NCI-H1436 treated with DMSO at 0.1 percent for 48 hours (cell line): ENCODE measurements at places on chromosomes 12 and 14.

DNA sequence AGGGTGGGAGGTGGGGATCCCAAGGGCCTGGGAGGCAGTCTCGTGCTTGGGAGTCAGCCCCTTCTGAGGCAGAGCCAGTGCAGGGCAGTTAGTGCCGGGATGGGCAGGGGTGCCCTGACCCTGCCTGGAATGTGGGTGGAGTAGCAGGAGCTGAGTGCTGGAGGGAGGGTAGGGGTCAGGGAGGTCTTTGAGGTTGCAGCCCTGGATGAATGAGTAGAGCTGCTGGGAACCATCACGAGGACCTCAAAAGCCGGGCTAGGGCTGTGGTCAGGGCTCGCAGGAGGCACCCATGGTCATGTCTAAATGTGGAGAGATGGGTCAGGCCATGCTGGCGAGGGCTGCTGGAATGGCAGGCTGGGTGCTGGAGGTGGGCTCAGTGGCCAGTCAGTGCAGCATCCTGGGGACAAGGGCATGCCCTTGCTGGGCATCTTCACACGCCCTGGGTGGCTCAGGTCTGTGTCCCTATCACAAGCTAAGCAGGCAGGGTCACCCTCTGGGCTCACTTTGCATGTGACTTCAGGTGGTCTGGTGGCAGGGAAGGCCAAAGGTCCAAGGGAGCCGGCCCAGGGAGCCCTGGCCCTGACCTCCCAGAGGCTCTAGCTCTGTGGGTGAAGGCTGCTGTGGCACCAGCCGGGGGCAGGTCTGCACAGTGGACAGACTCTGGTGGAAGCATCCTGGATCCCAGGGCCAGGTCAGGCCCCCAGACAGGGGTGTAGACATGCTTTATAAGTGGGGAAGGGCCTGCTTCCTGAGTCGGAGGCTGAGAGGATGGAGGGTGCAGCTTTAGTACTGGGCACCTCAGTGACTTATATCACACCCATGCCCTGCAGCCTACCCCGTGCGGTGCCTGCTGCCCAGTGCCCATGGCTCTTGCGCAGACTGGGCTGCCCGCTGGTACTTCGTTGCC, 24.5 kb downstream of the PAPLN start:
- DNase-seq: no peak

- no peak for DNase-seq
Measured at GRCh38 chr12:25416516-25416915, 136.6 kb downstream of the LMNTD1 start.

GRCh38 chr14:29240066-29240465, 473.5 kb downstream of the FOXG1 start:
- DNase-seq: no peak

DNA sequence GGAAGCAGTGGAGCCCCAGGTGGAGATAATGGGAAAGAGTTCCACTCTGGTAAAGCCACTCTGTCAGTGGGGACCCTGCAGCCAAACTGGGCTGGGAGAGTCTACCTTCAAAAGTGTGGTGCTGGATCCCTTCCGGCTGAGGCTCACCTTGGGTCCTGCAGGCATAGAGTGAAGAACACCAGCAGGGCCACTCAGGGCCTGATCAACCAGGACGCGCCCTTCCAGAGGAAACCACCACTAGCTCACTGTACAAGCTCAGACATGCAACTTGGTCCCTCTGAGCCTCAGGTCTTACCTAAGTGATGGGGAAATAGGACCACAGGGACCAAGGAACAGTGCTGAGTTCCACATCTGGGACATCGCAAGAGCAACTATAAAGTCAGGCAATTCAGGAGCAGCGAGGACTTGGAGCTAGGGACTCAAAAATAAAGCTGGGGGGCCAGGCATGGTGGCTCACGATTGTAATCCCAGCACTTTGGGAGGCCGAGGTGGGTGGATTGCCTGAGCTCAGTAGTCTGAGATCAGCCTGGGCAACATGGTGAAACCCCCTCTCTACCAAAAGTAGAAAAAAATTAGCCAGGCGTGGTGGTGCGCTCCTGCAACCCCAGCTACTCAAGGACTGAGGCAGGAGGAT, 5.9 kb upstream of the PRPH start:
- no peak for DNase-seq

GRCh38 chr12:80553316-80553715, 109.3 kb downstream of the PTPRQ start:
- DNase-seq: no peak

- DNase-seq: no peak
Measured at GRCh38 chr14:82635915-82636314, 1102.3 kb upstream of the SEL1L start.

DNA sequence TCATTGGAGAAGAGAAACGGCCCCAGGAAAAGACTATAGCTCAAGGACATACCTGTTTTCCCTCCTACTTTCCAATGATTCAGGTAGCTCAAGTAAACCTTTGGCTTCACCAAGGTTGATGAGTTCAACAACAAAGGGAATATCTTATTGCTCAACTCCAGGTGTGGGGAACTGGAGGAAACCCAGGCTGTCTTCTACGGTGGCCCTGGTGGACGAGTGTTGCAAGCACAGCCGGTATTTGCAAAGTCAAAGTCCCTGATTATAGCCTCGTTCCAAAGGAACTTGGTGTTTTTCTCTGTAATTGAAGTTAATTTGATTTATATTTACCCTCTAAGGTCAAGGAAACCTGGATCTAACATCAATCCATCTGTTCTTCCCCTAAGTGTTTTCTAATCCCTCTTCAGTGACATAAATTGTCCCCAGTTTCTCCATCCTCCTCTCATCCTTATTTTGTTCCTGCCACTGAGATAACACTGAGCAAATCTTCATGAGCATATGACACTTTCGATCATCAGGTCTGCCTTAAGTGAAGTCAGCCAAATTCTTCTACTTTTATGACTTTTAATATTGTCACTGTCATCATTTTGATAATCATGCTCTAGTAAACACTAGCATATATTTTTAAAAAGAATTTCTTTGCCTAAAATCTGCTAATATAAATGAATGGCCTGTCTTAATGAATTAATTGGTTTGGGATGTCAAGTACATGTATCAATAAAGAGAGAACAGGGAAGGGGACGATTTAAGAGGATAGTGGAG, 174.6 kb upstream of the TBX3 start:
- no peak for DNase-seq

- DNase-seq: no peak
Measured at GRCh38 chr12:3931206-3931605, 58.0 kb upstream of the PARP11 start.

DNA sequence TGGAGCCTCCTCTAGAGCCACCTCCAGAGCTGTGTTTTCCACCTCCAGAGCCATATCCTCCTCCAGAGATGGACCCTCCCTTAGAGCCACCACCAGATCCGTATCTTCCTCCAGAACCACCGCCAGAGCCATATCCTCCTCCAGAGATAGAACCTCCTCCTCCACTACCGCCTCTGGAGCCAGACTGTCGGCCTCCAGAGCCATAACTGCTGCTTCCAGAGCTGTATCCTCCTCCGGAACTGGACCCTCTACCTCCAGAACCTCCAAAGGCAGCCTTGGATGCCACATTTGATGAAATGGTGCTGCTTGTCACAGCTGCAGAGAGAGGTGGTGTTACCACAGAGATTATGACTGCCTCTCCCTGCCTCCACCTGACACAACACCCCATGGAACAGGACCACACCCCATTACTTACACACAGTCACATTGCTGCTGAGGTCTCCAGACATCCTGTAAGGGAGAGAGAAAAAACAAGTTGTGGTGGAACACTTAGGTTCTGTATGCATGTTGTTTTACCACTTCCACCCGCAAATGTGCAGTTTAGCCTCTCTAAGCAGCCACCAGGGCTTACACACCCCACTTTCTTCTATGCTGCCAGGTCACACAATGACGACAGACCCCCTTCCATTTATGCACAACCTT, 6.8 kb downstream of the KRT2 start:
- DNase-seq: no peak

DNA sequence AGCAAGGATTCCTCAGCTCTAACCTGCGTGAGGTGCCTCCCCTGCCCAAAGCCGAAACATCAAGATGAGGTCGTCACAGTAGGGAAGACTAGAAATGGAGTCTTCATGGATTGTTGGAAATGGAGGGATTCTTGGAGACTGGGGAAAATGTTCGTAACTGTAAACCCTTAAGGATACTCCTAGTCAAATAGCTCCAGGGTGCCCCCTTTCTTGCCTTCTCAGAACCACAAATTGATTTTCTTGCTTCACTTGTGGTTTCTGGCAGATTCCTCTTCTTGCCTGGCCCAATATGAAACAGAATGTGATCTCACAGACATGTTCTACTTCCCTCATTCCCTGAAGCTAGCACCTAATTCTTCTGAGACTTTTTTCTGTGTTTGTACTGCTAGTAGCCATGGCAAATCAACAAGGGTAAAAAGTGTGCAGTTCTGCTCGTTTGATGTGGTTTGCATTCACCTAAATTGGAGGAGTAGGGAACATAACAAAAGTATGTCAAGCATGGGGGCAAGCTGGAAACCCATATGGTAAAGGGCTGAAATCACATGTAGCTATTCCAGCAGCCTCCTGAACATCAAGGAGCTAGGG, 332.0 kb downstream of the PAWR start:
- DNase-seq: no peak

- DNase-seq: no peak
Measured at GRCh38 chr12:52865090-52865944, 16.5 kb upstream of the KRT78 start.

GRCh38 chr14:78974691-78975090, 804.5 kb downstream of the NRXN3 start:
- DNase-seq: no peak

DNA sequence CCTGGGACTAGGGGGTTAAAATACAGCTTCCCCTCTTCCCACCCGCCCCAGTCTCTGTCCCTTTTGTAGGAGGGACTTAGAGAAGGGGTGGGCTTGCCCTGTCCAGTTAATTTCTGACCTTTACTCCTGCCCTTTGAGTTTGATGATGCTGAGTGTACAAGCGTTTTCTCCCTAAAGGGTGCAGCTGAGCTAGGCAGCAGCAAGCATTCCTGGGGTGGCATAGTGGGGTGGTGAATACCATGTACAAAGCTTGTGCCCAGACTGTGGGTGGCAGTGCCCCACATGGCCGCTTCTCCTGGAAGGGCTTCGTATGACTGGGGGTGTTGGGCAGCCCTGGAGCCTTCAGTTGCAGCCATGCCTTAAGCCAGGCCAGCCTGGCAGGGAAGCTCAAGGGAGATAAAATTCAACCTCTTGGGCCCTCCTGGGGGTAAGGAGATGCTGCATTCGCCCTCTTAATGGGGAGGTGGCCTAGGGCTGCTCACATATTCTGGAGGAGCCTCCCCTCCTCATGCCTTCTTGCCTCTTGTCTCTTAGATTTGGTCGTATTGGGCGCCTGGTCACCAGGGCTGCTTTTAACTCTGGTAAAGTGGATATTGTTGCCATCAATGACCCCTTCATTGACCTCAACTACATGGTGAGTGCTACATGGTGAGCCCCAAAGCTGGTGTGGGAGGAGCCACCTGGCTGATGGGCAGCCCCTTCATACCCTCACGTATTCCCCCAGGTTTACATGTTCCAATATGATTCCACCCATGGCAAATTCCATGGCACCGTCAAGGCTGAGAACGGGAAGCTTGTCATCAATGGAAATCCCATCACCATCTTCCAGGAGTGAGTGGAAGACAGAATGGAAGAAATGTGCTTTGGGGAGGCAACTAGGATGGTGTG, 1.9 kb downstream of the GAPDH start:
- DNase-seq: no peak

GRCh38 chr12:125247477-125247876, 182.2 kb downstream of the AACS start:
- DNase-seq: no peak

DNA sequence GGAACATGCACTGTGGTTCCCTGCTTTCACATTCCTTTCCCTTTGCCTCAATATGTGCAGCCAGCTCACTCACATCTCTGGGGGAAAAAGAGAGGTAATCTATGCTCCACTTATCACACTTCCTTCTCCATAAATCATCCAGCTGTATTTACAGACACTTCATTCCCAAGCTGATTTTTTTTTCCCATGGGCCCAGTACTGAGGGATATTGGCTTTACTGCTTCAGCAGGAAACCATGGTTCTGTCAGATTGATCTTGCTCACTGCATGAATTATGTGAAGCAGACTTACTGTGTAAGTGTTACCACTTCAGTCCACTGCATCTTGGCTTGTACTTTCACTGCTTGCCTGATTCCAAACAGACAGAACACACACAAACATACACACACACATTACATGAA, 555.6 kb downstream of the CCER1 start:
- DNase-seq: no peak

DNA sequence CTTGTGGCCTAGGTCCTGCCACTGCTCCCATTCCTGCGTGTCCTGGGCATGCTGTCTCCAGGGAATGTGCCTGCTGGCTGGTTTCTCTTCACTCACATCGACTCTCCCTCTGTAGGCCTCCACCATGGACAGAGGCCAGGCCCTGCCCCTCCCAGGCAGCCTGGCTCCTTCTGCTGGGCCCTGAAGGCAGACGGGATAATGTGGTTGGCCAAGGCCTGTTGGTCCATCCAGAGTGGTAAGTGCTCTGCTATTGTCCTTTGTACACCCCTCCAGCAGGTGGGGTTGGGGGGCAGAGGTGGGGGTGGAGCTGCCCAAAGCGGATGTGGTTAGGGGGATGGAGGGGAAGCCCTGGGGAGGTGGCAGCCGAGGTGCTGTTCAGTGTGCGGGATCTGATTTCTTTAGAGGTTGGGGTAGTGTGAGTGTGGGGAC, 9.5 kb upstream of the NR4A1 start:
- DNase-seq: no peak

DNA sequence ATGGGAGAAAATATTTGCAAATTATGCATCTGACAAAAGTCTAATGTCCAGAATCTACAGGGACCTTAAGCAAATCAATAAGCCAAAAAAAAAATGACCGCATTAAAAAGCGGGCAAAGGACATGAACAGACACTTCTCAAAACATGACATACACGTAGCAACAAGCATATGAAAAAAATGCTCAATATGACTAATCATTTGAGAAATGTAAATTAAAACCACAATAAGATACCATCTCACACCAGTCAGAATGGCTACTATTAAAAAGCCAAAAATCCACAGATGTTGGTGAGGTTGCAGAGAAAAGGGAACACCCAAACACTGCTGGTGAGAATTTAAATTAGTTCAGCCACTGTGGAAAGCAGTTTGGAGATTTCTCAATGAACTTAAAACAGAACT, 16.1 kb downstream of the PAWR start:
- no peak for DNase-seq

GRCh38 chr14:29553427-29553826, 374.2 kb downstream of the PRKD1 start:
- no peak for DNase-seq

DNA sequence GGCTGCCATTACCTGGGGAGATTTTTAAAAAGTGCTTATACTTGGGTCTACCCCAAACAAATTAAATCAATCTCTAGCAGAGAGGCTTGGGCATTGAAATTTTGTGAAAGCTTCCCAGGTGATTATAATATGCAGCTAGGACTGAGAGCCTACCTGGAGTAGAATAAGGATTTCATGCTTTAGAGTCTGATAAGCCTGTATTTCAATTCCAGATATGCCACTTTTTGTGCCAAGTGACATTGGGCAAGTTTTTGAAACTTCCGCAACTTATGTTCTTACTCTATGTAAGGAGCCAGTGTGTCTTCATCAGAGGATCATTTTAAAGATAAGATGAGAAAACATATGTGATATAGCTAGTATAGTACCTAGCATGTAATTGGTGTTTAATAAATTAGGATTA, 159.8 kb upstream of the LRIG3 start:
- no peak for DNase-seq

GRCh38 chr14:65179918-65180724, 77.8 kb upstream of the MAX start:
- no peak for DNase-seq

- no peak for DNase-seq
Measured at GRCh38 chr12:12800406-12801180, 12.6 kb upstream of the DDX47 start.

GRCh38 chr12:129606239-129606638, 297.6 kb downstream of the TMEM132D start:
- DNase-seq: no peak
